ENCODE measurements at places on chromosomes 2 and 18. TPM values are rescaled to one million over a fixed set of nuclear protein-coding genes. Genes with fewer than 3 reads are reported as not detected.

ANKRD62 gene
- total RNA-seq = not detected

SNED1 gene
- 0.18 TPM for total RNA-seq

CHCHD5 gene
- total RNA-seq = 65.0 TPM

ATP6V1B1 gene
- total RNA-seq = 2.6 TPM

SKOR2 gene
- total RNA-seq = not detected

LAMA1 gene
- total RNA-seq = 0.07 TPM

MOB1A gene
- total RNA-seq = 73.4 TPM

UGT1A3 gene
- total RNA-seq = not detected

BZW1 gene
- total RNA-seq = 333 TPM

HNRNPA3 gene
- 382 TPM for total RNA-seq

CD207 gene
- not detected for total RNA-seq

IFT172 gene
- total RNA-seq = 9.5 TPM

CRYBA2 gene
- not detected for total RNA-seq

C1GALT1C1L gene
- total RNA-seq = 1.7 TPM

ACTG2 gene
- total RNA-seq = not detected

FLACC1 gene
- total RNA-seq = 0.18 TPM

CXCR2 gene
- 0.03 TPM for total RNA-seq

LYG2 gene
- not detected for total RNA-seq

CBLN2 gene
- total RNA-seq = 0.05 TPM

RGPD4 gene
- total RNA-seq = 0.08 TPM

NT5DC4 gene
- not detected for total RNA-seq

ACADL gene
- total RNA-seq = not detected

NUP35 gene
- total RNA-seq = 32.8 TPM

UPP2 gene
- not detected for total RNA-seq

POTEE gene
- 0.03 TPM for total RNA-seq

CCDC74B gene
- total RNA-seq = 4.4 TPM

GALNT13 gene
- total RNA-seq = 9.9 TPM

LRRC30 gene
- not detected for total RNA-seq

CDH7 gene
- total RNA-seq = 0.02 TPM

ILKAP gene
- 40.5 TPM for total RNA-seq

PELI1 gene
- total RNA-seq = 1.0 TPM

CYTIP gene
- total RNA-seq = not detected

UGT1A5 gene
- total RNA-seq = not detected

KIDINS220 gene
- total RNA-seq = 18.6 TPM

SERPINB7 gene
- total RNA-seq = 1.7 TPM

RNF125 gene
- total RNA-seq = 0.32 TPM
